ENCODE measurements at places on chromosomes 16 and 17.

DNA sequence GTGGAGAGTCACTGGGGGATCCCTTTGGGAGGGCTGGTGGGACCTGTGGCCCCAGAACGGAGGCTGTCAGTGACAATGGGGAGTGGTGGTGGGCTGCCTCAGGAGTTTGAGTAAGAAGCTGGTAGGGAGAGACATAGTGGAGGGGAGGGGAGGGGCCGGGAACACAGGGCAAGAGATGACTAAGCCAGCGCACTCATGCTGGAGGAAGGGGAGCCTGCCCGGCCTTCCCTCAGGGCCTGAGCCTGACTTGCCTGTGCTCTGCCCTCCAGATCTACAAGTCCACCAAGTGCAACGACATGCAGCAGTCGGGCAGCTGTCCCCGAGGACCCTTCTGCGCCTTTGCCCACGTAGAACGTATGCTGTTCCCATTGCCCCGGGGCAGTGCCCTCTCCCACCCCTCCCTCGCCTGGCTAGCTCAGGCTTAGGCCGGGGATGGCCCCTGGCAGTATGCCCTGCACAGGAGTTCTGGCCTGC is 29.3 kb downstream of the UNC13D start:
- no peak for DNase-seq

DNA sequence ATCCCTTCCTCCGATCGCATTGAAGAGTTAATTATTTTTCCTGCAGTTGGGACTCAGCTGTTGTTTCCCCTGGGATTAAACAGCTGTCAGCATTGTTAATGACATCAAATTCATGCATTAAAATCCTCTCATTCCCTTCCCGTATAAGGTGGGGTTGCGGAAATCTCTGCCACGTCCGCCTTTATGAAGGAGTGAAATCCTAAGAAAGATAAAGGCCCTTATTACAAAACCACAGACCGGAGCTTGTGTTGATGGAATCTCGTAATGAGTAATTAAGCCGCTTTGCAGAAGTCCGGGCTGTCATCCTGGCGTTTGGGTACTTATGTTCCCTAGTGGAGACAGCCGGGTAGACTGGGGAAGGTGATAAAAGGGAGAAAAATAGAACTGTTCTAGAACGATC is 627.6 kb downstream of the MAF start:
- no peak for DNase-seq

DNA sequence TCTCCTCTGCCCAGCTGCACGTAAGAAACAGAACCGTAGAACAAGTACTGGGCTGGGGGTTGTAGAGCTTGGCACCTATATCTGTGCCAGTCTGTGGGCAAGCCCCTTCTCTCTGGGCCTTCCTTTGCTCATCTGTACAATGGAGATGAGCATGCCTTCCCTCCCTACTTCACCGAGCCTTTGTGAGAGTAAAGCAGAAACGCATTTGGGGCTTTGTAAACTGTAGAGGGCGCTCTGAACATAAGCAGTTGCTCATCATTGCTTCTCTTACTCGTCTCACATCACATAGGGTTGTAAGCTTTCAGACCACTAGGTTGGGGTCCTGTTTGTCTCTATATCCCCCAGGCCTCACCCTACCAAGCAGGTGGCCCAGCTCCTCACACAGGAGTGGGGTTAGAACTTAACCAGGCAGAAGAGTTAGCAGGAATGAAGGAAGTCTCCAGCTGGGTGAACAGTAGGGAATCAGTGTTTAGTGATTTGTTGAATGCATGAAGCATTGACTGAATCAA is 15.1 kb downstream of the SAMD14 start:
- DNase-seq: no peak

DNA sequence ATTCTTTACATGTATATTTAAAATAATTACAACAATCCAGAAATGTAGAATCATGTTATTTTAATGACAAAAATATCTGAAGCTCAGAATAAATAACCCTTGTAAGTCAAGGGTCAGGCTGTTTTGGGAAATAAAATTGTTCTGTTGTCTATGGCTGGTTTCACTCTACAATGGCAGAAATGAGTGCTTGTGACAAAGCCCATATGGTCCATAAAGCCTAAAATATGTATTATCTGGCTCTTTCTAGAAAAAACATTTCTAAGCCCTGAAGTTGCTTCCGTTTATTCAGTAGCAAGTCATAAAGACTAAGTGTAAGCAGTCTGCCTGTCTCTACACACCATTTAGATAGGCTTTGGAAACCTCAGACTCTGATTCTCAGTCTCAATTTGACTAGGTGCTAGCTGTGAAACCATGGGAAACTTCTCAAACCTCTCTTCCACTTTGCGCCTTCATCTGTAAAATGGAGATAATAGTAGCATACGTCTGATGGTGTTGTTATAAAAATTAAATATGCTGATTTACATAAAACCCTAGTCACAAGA is 365.7 kb upstream of the CA10 start:
- no peak for DNase-seq

DNA sequence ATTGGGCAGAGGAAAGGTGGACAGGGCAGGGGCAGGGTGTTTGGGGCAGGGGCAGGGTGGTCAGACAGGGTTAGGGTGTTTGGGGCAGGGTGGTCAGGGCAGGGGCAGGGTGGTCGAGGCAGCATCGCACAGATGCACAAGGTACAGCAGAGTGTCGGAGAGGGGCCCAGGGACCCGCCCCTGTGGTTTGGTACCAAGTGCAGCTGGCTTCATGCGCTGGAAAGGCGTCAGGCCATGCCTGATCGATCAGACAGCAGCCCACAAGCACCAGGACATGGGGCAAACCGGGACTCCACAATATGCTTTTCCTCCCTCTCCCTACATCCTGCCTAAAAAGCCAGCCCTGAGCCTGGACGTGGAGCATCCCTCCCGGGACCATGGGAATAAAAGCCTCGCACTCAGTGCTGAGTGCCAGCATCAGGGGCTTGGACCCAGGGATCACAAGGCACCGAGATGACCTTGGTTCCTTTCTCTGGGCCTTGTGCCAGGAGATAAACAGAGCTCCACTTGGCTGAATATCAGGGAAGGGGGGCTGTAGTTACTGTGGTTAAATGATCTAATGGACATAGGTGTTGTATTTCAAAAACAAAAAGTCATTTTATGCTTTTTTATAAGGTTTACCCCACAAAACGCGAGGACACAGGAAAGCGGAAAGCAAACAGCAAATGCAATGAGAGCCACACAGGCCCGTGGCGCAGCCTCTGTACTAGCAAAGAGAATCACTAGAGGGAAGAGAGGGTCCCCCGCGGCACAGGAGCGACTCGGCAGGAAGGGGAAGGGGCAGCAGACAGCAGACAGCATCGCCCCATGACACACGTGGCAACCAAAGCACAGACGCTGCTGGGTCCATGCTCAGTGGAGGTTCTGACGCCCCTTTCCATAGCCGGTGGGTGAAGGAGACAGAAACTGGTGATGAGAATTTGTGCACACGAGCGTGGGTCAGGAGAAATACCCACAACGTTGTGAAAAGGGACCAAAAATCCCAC is 5.3 kb upstream of the HEXD start:
- DNase-seq: no peak

- DNase-seq: no peak
Measured at GRCh38 chr16:81480606-81481206, 36.1 kb downstream of the CMIP start.

GRCh38 chr16:30957456-30958174 is at the start of gene SETD1A:
Gene SETD1A, plus strand, starts transcription at chr16:30957754. Its CDS starts 978 bp downstream, at chr16:30958732.
- peak; percentile 95 for DNase-seq

DNA sequence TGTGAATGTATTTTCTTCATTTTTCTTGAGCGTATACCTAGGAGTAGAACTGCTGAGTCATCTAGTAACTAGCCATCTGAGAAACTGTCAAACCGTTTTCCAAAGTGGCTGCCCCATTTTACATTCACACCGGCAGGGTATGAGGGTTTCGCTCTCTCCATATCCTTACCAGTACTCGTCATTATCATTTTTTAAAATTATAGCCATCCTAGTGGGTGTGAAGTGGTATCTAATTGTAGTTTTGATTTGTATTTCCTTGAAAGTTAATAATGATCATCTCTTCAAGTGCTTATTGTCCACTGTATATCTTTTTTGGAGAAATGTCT is 6.0 kb downstream of the RNF157 start:
- DNase-seq: no peak

DNA sequence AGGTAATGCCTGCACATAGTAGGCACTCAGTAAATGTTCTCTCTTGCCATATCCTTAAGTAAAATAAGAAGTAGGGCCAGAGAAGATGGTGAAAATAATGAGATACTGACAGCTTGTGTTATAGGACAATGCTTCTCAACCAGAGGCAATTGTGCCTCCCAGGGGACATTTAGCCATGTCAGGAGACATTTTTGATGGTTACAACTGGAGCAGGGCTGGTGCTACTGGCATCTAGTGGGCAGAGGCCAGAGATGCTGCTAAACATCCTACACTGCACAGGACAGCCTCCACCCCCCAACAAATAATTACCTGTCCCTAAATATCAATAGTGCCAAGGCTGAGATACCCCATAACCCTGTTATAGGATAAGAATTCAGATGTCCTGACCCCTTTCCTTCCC is 1.7 kb downstream of the RAD51D start:
- no peak for DNase-seq

DNA sequence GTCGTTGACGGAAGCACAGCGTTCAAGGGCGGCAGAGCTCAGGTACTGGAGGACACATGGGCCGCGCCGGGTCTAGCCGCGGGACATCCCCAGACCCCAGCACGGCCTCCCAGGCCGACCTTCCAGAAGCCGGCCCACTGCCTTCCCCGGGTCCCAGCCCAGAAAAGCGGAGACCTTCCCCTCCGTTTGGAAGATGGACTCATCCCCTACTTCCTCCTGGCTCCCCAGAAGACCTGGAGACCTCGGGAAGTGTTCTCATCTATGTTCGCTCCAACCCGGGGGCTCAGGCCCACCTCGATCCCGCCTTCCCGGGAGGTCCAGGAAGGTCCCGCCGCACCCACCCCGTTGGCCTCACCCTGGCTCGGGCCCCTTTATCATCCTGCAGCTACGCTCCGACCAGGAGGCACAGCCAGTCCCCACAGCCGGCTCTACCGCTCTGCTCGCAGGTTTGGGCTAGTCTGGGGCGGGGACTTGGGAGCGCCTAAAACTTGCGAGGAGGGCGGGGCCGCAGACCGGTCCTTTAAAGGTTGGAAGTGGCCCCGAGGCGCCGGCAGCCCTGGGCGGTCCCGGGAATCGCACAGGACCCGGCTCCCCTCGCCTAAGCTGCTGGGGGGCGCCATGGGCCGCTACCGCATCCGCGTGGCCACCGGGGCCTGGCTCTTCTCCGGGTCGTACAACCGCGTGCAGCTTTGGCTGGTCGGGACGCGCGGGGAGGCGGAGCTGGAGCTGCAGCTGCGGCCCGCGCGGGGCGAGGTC is at the start of gene ALOX12:
TSS of gene ALOX12 (plus strand) at position 550 of the 756 bp plus-strand sequence. CDS start at position 619, 69 bp downstream.
- no peak for DNase-seq

- DNase-seq: no peak
Measured at GRCh38 chr16:52547834-52548215, 882 bp upstream of the TOX3 start.

- no peak for DNase-seq
Measured at GRCh38 chr17:73010414-73010813, 82.1 kb downstream of the SLC39A11 start.

- DNase-seq: no peak
Measured at GRCh38 chr16:50924759-50925545, 183.1 kb downstream of the CYLD start.

DNA sequence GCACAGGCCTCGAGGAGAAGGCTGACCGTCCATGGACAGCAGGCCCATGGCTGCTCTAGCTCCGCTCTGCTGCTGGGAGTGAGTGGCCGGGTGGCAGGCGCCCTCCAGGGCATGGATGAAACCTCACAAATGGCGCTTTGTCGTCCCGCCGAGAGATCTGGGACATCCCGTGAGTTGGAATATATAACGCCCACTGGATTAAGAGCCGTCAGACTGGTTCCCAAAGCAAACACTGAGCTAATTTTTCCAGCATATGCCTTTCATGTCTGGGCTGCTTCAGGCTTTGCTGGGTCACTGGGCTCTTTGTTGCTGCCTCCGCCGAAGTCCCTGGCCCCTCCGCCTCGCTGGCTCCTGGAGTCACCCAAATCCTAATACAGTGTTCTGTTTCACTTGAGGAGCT is 266.3 kb downstream of the FOXL1 start:
- DNase-seq: no peak

- no peak for DNase-seq
Measured at GRCh38 chr17:40922239-40922638, 15.2 kb downstream of the KRT23 start.

- DNase-seq: no peak
Measured at GRCh38 chr17:10205549-10206185, 7.3 kb upstream of the GAS7 start.

GRCh38 chr16:10088380-10088793 is 93.8 kb downstream of the GRIN2A start:
- no peak for DNase-seq

DNA sequence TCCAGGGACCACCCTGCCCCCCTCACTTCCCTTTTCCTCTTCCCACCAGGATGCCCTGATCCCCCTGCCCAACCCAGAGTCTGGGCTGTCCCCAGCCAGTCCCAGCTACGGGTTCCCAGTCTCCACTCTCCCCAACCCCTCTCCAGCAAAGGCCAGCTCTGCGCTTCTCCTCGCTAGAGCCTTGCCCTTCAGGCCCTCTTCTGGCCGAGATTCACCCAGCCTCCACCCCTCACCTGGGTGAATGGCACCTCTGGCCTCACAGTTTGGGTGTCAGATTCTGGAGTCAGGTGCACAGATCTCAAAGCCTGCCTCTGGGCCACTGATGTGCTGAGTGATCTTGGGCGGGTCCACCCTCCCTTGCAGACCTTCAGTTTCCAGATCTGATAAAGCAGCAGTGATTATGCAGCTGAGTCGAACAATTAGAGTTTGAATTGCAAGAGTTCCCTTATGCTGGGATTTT is 185.6 kb upstream of the TNRC6C start:
- no peak for DNase-seq

DNA sequence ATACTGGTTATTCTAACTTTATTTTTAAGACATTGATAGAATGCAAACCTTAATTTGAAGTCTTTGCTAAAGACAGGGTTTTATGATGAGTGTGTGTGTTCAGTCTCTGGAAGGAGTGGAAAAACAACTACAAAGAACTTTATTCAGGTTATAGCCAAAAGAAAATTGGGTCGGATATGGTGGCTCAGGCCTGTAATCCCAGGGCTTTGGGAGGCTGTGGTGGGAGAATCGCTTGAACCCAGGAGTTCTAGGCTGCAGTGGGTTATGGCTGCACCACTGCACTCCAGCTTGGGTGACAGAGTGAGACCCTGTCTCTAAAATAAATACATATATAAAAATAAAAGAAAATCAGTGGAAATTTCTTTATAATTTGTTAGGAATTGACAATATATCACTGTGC is 581.5 kb upstream of the CA10 start:
- no peak for DNase-seq

DNA sequence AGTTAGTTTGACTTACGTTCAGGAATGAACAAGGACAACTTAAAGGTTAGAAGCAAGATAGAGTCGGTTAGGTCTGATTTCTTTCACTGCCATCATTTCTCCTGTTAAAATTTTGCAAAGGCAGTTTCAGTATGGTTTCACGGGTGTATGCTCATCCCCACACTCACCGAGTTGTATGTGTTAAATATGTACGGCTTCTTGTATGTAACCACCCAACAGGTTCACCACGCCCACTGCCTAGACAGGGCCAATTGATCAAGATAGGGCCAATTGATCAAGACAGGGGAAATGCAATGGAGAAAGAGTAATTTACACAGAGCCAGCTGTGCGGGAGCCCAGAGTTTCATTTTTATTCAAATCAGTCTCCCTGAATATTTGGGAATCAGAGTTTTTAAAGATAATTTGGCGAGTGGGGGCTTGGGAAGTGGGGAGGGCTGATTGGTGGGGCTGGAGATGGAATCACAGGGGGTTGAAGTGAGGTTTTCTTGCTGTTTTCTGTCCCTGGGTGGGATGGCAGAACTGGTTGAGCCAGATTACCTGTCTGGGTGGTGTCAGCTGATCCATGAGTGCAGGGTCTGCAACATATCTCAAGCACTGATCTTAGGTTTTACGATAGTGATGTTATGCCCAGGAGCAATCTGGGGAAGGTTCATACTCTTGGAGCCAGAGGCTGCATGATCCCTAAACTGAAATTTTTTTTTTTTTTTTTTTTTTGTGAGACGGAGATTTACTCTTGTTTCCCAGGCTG is 62.4 kb upstream of the PLCG2 start:
- DNase-seq: no peak
